ENCODE measurements at places on chromosomes 1 and 21. TPM values are rescaled to one million over a fixed set of nuclear protein-coding genes. Genes with fewer than 3 reads are reported as not detected.

Gene WRAP73
- total RNA-seq: 30.7 TPM

Gene ERICH3
- not detected for total RNA-seq

Gene TRIM46
- total RNA-seq: 7.3 TPM

Gene PLD5
- not detected for total RNA-seq

Gene DYNLT5
- not detected for total RNA-seq

Gene BARHL2
- total RNA-seq: not detected

Gene ADORA3
- 0.39 TPM for total RNA-seq

Gene TINAGL1
- total RNA-seq: not detected

Gene DDR2
- total RNA-seq: 0.20 TPM

Gene LCK
- total RNA-seq: 288 TPM

Gene HCN3
- 3.7 TPM for total RNA-seq

Gene TAL1
- total RNA-seq: not detected

Gene CD244
- 1.8 TPM for total RNA-seq

GRCh38 chr1:2627746-2628145 lies 5.1 kb downstream of the MMEL1 start:
- H3K27ac ChIP-seq: no peak overlapping the region
- no peaks in the 10 kb centered on the region for H3K36me3 ChIP-seq
- H3K4me3 ChIP-seq: no peak overlapping the region
- no peaks in the 10 kb centered on the region for H3K4me1 ChIP-seq

DNA sequence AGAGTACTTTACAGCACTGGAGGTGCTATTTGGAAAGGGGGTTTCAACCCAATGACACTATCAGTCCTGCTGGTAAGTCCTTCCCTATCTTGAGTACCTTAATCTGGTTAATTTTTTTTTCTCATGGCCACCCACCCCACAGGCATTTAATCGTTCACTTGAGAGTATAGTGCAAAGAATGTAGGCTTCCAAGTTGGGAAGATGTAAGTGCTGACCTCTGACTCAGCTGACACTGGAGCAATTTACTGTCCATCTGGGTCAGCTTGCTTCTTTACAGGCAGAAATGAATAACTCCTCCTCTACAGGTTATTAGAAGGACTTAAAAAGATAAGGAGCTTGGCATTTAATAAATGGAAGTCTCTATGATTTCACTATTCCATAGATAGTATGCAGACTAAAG lies 89.6 kb downstream of the AK5 start:
- H3K27me3 ChIP-seq: no peaks in the 10 kb centered on the region
- no peaks in the 10 kb centered on the region for H3K4me1 ChIP-seq
- no peaks in the 10 kb centered on the region for H3K36me3 ChIP-seq
- no peak overlapping the region for H3K27ac ChIP-seq
- H3K4me3 ChIP-seq: no peak overlapping the region

GRCh38 chr1:60298290-60298689 lies 224.7 kb upstream of the C1orf87 start:
- no peaks in the 10 kb centered on the region for H3K27me3 ChIP-seq
- H3K27ac ChIP-seq: no peak overlapping the region
- DNase-seq: no peak
- H3K4me1 ChIP-seq: no peaks in the 10 kb centered on the region

- H3K4me1 ChIP-seq: no peaks in the 10 kb centered on the region
- DNase-seq: no peak
- no peaks in the 10 kb centered on the region for H3K36me3 ChIP-seq
- H3K27ac ChIP-seq: no peak overlapping the region
- H3K27me3 ChIP-seq: no peaks in the 10 kb centered on the region
These were observed 95.2 kb downstream of the NPHP4 start for GRCh38 chr1:5896706-5897660.

GRCh38 chr1:59484096-59484495 lies 187.2 kb downstream of the FGGY start:
- H3K27me3 ChIP-seq: no peaks in the 10 kb centered on the region
- H3K4me1 ChIP-seq: no peaks in the 10 kb centered on the region
- H3K4me3 ChIP-seq: no peak overlapping the region
- DNase-seq: no peak
- no peaks in the 10 kb centered on the region for H3K36me3 ChIP-seq

DNA sequence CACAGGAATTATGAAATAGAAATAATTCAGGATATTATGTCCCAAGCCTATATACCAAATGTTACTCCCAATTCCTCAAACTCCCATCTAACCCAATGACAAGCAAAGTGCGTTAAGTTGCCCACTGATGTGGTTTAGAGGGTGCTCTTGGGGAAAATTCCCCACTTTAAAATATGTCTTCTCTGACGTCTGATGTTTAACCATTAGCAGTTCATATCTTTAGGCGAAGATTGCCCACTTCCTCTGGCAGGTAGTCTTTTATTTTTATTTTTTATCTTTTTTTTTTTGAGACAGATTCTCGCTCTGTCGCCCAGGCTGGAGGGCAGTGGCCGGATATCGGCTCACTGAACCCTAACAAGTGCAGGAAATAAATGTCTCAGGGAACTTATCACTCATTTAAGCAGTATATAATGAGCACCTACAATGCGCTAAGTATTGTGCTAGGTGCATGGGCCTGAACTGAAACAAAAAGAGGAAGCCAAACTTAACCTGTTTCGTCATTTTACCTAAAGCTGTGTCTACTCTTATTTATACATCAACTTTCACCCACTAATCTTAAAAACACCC lies 1.3 kb upstream of the LYST start:
- DNase-seq: peak; percentile 26
- peaks cover 42% of the 10 kb centered on the region for H3K4me1 ChIP-seq
- no peaks in the 10 kb centered on the region for H3K27me3 ChIP-seq
- no peaks in the 10 kb centered on the region for H3K36me3 ChIP-seq
- H3K4me3 ChIP-seq: peak overlapping the region; percentile 84

DNA sequence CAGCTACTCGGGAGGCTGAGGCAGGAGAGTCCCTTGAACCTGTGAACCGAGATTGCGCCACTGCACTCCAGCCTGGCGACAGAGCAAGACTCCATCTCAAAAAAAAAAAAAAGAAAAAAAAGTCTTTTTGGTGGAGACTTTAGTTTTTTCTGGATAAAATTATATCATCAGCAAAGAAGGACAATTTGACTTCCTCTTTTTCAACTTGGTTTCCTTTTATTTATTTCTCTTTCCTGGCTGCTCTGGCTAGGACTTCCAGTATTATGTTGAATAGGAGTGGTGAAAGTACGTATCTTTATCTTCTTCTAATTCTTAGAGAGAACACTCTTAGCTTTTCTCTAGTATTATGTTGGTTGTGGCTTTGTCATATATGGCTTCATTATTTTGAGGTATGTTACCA lies 130.8 kb downstream of the PCBP3 start:
- H3K27ac ChIP-seq: no peak overlapping the region
- DNase-seq: no peak
- no peaks in the 10 kb centered on the region for H3K36me3 ChIP-seq
- H3K27me3 ChIP-seq: no peaks in the 10 kb centered on the region
- H3K4me3 ChIP-seq: no peak overlapping the region
- no peaks in the 10 kb centered on the region for H3K4me1 ChIP-seq

DNA sequence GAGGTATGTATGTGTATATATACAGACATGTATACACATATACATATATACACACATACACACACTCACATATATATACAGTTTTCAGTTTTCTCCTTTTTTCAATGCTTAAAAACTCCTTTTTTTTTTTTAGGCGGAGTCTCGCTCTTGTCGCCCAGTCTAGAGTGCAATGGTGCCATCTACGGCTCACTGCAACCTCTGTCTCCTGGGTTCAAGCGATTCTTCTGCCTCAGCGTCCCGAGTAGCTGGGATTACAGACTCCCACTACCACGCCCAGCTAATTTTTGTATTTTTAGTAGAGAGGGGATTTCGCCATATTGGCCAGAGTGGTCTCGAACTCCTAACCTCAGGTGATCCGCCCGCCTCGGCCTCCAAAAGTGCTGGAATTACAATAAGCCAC lies 27.0 kb downstream of the STYXL2 start:
- H3K36me3 ChIP-seq: no peaks in the 10 kb centered on the region
- DNase-seq: no peak
- peaks cover 4% of the 10 kb centered on the region for H3K4me1 ChIP-seq

DNA sequence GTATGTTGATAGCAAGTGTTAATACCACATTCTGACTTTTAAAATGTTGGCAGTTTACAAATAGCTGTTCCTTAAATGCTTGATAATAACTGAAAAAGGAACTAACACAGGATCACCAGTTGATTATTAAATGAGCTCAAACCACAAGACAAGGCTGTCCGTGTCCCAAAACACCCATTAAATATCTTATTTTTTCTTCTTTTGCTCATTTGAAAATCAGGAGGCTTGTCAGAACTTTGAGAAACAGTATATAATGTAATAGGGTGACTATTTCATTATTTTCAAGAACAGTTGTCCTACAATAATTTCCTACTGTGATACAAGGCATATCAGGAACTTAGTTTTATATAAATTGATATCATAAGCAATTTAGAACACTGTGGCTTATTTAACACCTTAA lies 2.7 kb downstream of the CDKN2C start:
- H3K36me3 ChIP-seq: no peaks in the 10 kb centered on the region
- H3K27ac ChIP-seq: peak overlapping the region; percentile 51
- H3K4me3 ChIP-seq: no peak overlapping the region
- no peaks in the 10 kb centered on the region for H3K27me3 ChIP-seq

- no peaks in the 10 kb centered on the region for H3K27me3 ChIP-seq
- H3K4me1 ChIP-seq: no peaks in the 10 kb centered on the region
These were observed 563.4 kb upstream of the PLXNA2 start for GRCh38 chr1:208807446-208808127.

- DNase-seq: no peak
- H3K27ac ChIP-seq: no peak overlapping the region
- H3K4me3 ChIP-seq: no peak overlapping the region
- no peaks in the 10 kb centered on the region for H3K36me3 ChIP-seq
- H3K4me1 ChIP-seq: no peaks in the 10 kb centered on the region
These were observed 720.2 kb downstream of the LTN1 start for GRCh38 chr21:28272272-28272992.

- H3K36me3 ChIP-seq: no peaks in the 10 kb centered on the region
- peaks cover 38% of the 10 kb centered on the region for H3K4me1 ChIP-seq
- peak overlapping the region; percentile 7 for H3K27ac ChIP-seq
- H3K27me3 ChIP-seq: no peaks in the 10 kb centered on the region
- DNase-seq: no peak
These were observed 200.0 kb downstream of the SLC45A1 start for GRCh38 chr1:8517661-8518489.

DNA sequence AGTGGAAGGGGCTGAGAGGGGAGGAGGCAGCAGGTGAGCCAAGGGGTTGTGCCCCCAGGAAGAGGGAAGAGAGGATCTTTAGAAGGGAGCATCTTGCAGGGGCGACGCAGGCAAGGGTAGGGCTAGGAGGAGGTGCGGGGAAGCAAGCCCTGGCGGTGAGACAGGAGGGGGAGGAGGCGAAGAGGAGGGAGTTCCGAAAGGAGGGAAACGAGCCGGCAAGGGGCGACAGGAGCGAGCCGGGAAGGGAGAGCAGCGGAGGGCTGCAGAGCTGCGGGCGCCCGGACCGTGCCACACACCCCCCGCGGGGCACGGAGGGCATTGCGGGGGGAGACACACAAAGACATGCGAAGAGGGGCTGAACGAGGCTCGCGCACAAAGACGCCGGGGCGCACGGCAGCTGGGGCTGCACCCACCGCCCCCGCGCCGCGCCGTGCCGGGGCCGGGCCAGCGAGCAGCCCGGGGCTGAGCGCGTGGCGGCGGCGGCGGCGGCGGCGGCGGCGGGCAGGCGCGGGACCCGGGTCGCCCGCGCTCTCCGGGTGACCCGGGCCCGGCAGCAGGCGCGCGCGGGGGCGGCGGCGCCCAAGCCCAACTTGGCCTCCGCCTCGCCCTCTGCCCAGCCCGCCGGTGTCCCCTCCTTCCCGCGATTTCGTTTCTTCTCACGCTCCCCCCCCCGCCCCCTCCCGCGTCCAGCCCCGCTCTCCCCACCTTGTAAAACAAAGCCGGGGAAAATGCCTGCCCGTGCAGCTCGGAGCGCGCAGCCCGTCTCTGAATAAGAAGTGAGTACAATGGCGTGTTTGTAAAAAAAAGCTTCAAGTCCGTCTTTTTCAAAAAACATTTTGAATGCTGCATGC lies at the start of gene KCNK2:
Gene KCNK2 (plus strand): TSS at position 206 of the 851 bp plus-strand sequence. CDS start 649 bp downstream, outside the sequence.
- no peaks in the 10 kb centered on the region for H3K36me3 ChIP-seq
- H3K4me1 ChIP-seq: no peaks in the 10 kb centered on the region
- H3K4me3 ChIP-seq: no peak within 1 kb of the TSS

DNA sequence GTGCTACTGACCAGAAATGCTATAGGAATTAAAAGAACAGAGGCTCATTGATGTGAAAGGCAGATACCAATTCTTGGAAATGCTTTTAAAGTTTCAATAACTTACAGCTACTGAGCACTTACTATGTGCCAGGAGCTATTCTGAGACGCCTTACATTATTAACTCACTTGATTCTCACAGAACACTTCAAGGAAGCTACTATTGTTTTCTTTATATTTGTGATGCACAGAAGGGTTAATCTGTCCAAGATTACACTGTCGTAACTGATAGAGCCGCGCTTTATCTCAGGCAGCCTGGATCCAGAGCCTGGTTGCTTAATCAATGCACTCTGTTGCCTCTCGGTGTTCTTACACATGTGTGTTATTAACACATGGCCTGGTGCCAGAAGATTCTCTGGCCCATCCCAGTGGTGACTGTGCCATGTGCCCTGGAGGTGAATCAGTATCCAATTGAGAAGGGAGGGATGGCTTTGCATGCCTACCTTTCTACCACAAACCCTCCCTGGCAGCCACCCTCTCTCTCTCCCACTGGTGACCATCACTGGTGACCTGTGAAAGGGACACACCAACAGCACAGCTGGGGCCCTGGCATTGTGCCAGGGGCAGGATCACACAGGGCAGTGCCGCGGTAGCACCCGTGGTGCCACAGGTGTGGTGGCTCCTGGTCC lies 8.8 kb downstream of the FMO1 start:
- H3K27ac ChIP-seq: no peak overlapping the region
- no peak for DNase-seq
- H3K36me3 ChIP-seq: no peaks in the 10 kb centered on the region

DNA sequence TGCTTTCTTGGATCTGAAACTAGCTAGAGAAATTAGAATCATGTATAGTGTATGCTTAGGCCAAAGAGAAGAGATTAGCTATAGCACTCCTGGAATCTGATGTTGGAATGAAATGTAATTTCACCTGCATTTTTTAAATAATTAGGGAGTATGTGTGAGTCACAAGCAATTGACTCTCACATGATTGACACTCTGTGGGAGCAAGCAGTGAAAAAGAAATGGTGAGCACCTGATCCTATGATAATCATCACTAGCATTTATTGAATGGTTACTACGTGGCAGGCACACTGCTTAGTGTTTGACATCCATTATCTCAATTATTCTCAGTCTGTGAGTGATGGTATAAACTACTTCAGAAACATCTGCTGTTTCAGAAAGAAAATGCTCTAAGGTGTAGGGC lies 176.6 kb downstream of the NRIP1 start:
- no peak for DNase-seq
- H3K4me1 ChIP-seq: no peaks in the 10 kb centered on the region
- no peak overlapping the region for H3K27ac ChIP-seq
- H3K27me3 ChIP-seq: no peaks in the 10 kb centered on the region
- no peaks in the 10 kb centered on the region for H3K36me3 ChIP-seq

- H3K36me3 ChIP-seq: no peaks in the 10 kb centered on the region
- H3K27me3 ChIP-seq: no peaks in the 10 kb centered on the region
- no peak overlapping the region for H3K27ac ChIP-seq
- no peak for DNase-seq
- H3K4me1 ChIP-seq: no peaks in the 10 kb centered on the region
- H3K4me3 ChIP-seq: no peak overlapping the region
These were observed 146.4 kb downstream of the LRIG2 start for GRCh38 chr1:113219377-113219776.

Data from CD8-positive, alpha-beta memory T cell (primary cell).